NCI-H1417 (cell line): ENCODE measurements at places on chromosomes 3 and 15.
A peak's percentile ranks its signal among the peaks of the same experiment; 100 is the strongest.

DNA sequence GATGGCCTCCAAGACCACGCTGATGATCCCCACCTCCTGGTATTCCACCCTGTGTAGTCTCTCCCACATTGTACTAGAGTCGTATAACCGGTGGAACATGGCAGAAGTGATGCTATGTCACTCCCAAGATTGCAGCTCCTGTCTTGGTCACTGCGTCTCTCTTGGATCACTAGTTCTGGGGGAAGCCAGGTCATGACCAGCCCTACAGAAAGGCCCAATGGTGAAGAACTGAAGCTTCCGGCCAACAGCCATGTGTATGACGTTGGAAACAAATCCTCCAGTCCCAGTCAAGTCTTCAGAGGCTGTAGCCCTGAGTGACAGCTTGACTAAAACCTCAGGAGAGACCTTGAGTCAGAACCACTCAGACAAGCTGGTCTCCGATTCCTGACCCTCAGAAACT is 61.9 kb upstream of the FNDC3B start:
- DNase-seq = no peak

- DNase-seq = no peak
These were observed 746.8 kb upstream of the LMCD1 start for GRCh38 chr3:7754653-7755441.

DNA sequence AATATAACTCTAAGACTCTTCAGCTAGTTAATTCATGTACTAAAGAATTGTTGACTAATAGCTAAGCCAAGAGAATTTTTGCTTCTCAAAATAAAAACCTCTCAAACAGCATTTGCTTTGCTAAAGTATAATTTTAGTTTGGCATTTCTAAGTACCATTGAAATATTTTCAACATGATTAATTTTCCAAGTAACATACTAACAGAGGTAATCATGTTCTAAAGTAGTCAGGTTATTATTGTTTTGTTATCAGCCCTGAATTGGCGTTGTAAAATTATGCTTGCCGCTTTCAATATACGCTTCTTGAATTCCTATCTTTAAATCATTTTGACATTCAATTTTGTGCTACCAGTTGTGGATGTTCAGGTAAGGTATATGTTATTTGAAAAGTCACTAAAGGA is 134.3 kb downstream of the CNTN6 start:
- no peak for DNase-seq

GRCh38 chr3:78174821-78175220 is 1134.9 kb downstream of the ROBO2 start:
- no peak for DNase-seq

- no peak for DNase-seq
These were observed 109.3 kb downstream of the OXNAD1 start for GRCh38 chr3:16374047-16374934.

GRCh38 chr3:4812591-4812990 is 166.6 kb upstream of the BHLHE40 start:
- DNase-seq = no peak

DNA sequence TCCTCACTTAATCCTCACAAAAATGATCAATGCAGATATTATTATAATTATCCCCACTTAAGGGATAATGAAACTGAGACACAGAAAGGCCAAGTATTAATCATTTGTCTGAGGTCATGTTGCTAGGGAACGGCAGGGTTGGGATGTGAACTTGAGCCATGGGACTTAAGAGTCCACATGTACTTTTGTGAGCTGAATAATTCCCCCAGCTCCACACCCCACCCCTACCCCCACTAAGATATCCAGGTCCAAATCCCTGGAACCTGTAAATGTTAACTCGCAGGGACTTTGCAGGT is 290.5 kb upstream of the GADL1 start:
- DNase-seq = peak; percentile 49

DNA sequence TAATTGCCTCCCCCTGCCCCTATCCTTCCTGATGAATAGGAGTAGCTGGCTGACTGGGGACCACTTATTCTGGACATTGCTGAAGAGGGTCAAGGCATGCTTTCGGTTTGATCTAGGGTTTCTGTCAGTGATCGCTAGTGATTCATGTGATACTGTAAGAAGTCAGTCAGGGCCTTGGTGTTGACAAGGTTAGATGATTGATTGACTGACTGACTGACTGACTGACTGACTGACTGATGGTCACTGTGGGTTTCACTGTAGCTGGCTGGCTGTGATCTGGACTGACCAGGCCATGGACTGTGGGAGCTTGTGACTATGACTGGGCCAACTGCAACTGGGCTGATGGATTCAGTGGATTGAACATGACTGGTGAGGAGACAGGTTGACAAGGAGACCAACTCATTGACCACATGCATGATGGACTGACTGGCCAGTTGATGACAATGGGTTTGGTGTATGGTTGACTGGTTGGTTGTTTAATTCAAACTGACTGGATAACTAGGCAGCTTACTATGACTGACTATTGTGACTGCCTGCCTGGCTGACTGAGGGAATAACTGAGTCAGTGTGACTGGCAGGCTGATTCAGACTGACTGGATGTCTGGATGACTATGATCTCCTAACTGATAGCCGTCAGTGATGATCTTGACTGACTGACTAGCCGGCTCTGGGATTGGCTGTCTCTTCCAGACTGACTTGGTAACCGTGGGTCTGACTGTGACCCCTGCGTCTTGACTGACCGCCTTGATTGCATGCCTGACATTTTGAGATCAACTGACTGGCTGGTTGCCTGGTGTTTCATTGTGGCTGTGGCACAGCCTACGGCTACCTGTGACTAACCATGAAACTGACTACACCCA is 509.9 kb downstream of the SHQ1 start:
- no peak for DNase-seq

GRCh38 chr3:133895208-133896001 is at the start of gene RAB6B:
Gene RAB6B (minus strand): TSS chr3:133895882. CDS start chr3:133895466, 416 bp downstream.
- peak; percentile 86 for DNase-seq

DNA sequence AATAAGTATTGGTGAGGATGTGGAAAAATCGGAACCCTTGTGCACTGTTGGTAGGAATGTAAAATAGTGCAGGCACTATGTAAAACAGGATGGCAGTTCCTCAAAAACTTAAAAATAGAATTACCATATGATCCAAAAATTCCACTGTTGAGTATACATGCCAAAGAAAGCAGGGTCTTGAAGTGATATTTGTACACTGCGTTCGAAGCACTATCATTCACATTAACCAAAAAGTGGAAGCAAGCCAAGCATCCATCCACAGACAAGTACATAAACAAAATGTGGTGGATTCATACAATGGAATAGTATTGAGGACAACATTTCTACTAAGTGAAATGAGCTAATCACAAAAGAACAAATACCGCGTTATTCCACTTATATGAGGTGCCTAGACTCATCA is 200.7 kb downstream of the TJP1 start:
- DNase-seq = no peak

GRCh38 chr3:53486961-53487654 is 7.3 kb upstream of the CACNA1D start:
- DNase-seq = no peak

GRCh38 chr3:160540551-160540950 is 24.8 kb downstream of the KPNA4 start:
- DNase-seq = no peak

GRCh38 chr15:71951134-71951533 is 140.8 kb downstream of the NR2E3 start:
- DNase-seq = no peak

DNA sequence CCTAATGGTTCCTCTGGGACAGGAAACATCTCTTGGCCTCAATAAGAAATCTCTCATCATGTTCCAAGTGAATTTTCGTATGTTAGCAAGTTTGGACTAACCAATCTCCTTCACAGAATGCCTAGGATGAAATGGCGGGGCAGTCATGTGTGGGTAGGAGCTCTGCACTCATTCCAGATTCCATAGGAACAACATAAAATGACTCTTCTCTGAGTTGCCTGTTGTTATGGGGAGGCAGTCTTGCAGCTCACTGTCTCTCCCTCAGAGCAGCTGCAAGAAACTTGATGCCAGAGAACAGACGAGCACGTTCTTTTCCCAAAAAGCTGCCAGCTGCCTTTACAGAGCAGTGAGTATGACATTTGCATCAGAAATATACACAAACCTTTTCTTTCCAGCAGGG is 34.1 kb downstream of the SPATA12 start:
- peak; percentile 5 for DNase-seq

GRCh38 chr15:92807971-92808571 is 92.1 kb upstream of the CHD2 start:
- peak; percentile 82 for DNase-seq

DNA sequence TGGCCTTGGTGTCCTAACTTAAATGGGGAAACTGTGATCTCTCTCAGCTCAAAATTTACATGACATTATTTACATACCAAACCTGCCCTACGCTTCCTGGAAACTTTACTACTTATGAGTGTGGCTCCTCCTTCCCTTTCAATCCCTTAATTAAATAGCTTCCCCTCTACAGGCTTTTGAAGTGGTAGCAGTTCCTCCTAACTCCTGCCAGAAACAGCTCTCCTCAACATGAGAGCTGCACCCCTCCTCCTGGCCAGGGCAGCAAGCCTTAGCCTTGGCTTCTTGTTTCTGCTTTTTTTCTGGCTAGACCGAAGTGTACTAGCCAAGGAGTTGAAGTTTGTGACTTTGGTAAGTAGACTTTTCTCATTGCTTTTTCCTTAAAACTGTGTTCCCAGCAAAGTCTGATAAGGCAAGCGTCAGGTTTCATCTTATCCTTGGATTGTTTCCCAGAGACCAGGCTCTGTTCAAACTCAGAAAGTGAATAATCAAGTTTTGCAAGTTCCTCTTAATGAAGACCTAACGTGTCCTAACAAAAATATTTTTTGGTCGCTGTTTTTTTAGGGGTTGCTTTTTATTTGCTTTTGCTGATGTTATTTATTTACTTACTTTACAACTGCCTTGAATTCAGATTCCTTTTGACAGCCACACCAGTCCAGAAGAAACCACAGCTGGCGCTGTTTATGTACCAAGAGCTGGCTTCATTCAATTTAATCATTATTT is at the start of gene ACP3:
ACP3 (plus strand) TSS at position 179 of the 720 bp plus-strand sequence; CDS start at position 229, 50 bp downstream.
- DNase-seq = no peak

GRCh38 chr3:159605101-159605500 is 383.5 kb upstream of the IL12A start:
- DNase-seq = no peak

DNA sequence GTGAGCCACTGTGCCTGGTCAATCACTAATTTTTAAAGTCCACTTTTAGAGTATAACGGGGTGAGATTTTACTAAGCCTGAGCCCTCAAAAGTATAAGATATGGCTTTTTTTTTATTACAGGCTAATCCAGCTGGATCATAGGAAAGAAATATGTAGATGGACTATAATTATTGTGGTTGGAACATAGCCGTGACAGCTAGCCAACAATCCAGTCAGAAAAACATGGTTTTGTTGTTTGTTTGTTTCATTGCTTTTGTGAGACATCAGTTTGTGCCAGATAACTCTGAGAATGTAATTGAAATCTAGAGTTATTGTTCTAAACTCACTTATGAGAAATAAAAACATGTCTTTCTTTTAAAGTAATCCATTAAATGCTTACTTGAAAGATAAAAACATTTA is 37.3 kb upstream of the ATOSA start:
- DNase-seq = no peak

DNA sequence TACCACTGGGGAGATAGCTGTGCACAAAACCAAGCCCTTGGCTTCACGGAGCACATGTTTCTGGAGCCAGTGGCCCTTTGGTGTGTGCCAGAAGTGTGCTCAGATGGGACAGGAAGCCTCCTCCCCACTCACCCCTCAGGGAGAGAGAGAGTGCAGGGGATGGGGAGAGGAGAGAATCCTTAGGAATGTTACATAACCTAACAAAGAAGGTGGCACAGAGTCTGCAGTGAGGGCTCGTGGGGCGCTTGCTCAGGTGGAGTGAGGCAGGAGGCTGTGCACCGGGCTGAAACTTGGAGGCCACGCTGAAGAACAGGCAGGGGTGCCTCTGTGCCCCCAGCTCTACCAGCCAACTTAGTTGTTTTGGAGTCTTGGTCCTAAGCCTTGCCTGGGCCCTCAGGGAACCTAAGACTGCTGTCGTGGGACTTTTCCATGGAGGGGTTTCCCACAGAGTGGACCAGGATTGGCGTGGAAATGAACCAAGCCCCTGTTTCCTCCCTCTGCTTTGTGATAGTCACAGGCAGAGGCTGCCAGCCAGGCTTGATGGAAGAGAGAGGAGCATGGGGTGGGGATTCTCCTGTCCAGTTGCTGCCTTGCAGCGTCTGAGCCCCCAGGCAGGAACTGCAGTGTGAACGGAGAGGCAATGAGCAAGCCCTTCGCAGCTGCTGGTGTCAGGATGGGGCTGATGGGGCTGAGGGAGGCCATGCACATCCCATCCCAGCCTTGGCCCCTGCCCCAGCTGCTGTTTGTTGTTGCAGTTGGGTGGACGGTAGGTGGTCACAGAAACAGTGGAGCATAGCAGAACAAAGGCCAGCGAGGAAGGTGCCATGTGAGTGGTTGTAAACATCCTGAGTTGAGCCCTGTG is 32.7 kb downstream of the PDIA5 start:
- no peak for DNase-seq

- DNase-seq = no peak
These were observed 16.1 kb downstream of the AMOTL2 start for GRCh38 chr3:134357914-134358811.

GRCh38 chr3:13119471-13120220 is 46.4 kb upstream of the IQSEC1 start:
- peak; percentile 11 for DNase-seq

DNA sequence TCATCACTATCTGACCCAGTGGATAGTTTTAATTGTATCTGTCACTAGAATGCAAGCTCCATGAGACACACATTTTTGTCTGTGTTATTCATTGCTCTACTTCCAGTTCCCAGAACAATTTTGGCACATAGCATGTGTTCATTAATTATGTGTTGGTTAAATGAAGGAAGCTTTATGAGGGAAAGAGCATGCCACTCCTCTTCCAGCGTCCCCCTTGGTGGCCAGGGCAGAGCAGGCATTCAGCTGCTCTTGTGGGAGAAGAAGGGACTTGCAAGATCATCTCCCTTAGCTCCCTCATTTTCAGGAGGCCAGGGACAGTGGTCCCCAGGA is 489 bp upstream of the GALNT15 start:
- DNase-seq = no peak

DNA sequence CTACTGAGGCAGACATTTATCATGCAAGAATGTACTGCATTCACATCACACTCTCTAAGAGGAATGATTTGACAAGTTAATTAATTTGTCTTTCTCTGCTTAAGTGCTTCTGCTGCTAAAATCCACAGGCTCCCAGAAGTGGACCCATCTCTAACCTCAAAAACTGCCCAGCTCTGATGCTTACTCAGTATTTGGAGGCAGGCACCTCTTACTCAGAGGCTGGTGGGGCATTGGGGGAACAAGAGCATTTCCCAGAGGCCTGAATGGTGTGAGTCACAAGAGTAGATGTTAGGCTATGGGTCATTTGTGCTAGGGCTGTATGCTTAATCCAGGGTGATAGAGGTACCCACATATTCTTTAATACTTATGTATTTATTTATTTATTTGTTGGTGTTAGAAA is 34.4 kb upstream of the HCN4 start:
- DNase-seq = no peak

- no peak for DNase-seq
These were observed 34.8 kb upstream of the DCUN1D1 start for GRCh38 chr3:183015185-183015584.

DNA sequence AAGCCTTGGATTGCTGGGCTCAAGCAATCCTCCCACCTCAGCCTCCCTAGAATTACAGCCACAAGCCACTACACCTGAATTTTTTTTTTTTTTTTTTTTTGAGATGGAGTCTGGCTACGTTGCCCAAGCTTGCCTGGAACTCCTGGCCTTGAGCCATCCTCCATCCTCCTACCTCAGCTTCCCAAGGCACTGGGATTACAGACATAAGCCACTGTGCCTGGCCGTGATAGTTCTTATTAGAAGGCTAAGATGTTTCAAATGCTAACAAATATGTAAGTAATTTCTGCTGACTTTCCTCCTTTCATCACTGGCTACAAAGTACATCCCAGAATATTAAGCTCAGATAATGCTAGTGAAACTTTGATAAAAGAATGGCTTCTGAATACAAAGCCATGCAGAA is 5.7 kb upstream of the SETMAR start:
- DNase-seq = no peak
